Stimulated activated CD4-positive, alpha-beta T cell treated with anti-CD3 and anti-CD28 coated beads, Interleukin-4, amount 100 ng/mL, for 1 hour (primary cell): ENCODE measurements at places on chromosomes 5 and 9.

- DNase-seq = no peak
Observed at GRCh38 chr9:115599898-115600297, 481.9 kb upstream of the TNC start.

- no peak for DNase-seq
Observed at GRCh38 chr5:172417983-172418630, 36.2 kb downstream of the SH3PXD2B start.

GRCh38 chr5:23139338-23140171 is 286.4 kb upstream of the CDH12 start:
- no peak for DNase-seq

GRCh38 chr5:132417010-132417439 is 47.5 kb downstream of the SLC22A5 start:
- DNase-seq = no peak

GRCh38 chr5:86861512-86861911 is 243.8 kb downstream of the COX7C start:
- no peak for DNase-seq

DNA sequence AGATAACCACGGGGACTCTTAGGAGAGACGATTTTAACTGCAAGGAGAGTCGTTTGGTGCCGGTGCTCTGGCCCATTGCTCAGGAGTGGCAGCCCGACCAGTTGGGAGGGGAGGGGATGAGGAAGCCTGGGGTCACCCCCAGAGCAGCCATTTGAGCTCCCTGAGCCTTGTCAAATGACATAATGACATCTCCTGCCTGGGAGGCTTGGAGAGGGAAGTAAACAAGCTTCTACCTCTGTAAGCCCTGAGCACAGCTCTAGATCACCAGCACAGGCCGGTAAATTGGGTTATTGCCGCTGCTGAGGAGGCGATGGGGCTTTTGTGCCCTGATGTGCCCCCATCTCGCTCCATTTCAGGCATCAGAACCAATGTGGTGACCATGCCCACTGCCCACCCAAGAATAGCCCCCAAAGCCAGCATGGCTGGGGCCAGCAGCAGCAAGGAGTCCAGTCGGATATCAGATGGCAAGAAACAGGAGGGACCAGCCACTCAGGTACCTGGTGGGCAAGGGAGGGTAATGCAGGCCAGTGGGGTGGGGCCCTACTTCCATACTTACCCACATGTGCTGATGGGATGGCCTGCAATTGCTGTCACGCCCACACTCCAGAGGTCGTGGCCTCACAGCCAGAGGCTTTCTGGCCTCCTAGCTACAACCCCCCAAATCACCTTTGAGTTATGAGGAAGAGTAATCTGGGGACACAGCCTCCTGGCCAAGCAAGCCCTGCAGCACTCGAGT is 23.0 kb downstream of the CD74 start:
- no peak for DNase-seq

GRCh38 chr9:6984941-6985578 is 227.3 kb downstream of the KDM4C start:
- DNase-seq = no peak

DNA sequence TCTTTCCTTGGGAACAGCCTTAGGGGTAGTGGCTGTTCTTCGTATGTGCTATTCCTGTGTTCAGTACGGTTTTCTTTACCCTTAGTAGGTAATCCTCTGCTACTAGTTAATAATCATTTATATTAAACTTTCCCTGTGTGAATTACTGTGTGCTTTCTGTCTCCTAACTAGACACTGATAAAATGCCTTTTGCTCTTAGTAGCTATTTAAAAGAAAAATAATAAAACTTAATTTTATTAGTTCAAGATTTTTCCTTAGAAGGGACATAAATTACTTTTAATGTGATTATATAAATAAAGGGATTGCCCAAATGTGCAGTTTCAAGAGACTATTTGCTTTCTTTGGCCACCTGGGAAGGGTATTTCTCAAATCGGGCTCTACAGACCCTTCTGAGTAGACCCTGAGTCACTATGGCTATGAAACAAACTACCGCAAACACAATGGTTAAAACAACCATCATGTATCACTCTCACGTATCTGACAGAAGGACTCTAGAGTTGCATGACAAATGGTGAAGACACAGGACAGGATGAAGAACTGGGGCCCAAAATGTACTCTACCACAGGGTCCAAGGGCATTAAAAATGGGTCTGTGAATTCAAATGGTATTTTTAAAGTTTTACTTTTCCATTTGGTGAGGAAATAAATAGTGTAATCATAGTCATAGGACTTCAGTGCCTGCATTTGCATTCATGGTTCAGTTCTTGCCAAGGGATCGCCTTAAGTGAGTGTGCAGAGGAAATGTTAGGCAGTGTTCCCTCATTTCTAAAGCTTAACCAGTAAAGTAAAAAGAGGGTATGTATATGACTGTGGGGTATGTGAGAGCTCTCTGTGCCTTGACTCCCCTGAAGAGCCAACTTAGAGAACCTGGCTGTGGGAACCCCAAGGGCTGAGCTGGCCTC is 97.0 kb downstream of the TSSK1B start:
- DNase-seq = no peak

- peak; percentile 92 for DNase-seq
Observed at GRCh38 chr5:133025804-133026663, at the start of gene ZCCHC10. ZCCHC10 (minus strand) TSS chr5:133026549; CDS start chr5:133026537, 12 bp downstream.

DNA sequence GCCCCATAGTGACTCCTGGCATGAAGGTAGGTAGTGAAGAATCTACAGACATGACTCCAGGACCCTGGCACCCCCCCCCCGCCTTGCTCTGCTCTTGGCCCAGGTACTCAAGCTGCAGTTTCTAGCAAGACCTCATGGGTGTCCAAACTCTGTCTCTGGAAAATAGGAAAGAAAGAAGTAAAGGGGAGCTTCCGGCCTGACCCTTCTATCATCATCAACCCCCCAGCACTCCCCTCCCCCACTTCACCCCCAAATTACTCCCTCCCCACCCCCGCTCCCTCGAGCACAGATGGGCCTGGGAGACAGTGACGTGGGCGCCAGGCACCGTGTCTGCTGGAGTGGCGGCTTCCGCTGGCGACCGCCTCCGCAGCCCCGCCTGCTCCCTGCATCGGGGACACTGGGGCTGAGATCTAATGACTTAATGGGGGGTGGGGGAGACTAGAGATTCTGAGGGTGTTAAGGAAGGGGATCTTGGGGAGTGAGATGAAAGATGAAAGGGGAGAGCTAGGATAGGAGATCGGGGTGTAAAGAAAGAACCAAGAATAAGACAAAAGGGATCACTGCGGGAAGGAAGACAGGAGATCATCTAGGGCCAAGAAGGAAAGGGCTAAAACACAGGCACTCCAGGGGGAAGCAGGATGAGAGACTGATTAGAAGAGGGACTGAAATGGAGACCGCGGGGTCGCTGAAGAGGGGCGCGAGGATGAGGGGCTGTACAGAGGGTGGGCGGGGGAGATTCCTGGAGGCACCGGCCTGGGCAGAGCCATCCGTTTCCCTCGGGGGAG is 1.1 kb upstream of the DNAJB5 start:
- DNase-seq = peak; percentile 50

GRCh38 chr9:134323741-134324358 is 2.4 kb upstream of the RXRA start:
- no peak for DNase-seq

DNA sequence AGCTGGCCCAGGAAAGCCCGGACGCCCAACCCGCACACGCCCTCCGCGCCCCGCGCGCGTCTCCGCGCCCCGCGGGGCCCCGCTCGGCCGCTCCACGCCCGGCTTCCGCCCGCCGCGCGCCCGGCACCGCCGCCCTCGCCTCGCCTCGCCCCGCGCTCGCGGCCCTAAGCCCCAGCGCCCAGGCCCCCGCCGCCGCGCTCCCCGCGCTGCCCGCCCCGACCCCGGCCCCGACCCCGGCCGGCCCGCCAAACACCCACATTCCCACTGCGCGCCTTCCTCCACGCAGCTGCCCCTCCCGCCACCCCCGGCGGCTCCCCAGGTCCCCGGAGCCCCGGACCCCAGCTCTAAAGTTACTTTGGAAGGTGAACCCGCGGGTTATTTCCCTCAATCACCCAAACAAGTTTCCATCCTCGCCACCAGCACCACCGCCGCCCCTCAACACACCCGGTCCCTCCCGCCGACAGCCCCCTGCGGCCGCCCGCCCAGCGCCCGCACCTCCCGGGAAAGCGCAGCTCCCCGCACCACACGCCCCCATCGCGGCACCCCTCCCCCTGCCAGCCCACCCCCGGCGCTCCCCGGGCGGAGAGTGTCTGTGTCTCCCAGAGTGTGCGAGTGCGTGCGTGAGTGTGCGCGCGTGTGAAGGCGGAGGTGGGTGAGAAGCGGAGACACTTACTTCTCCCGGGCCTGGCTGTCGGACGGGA is 439 bp downstream of the SSBP2 start:
- peak; percentile 33 for DNase-seq

- DNase-seq = no peak
Observed at GRCh38 chr5:59579101-59579823, 314.3 kb downstream of the PDE4D start.

DNA sequence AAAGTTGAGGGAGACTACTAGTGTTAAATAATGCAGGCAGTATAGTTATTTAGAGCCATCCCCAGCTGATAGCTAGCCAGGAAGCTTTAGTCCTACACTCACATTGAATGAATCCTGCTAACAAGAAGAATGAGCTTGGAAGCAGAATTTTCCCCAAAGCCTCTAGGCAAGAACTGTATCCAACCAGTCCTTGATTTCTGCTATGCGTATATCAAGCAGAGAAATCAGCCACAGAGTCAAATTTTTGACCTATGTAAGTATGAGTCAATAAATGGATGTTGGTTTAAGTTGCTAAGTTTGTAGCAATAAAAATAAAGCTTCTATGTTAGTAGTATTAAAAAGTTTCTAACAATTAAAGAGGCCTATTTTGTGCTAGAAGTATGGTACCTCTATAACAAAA is 672.1 kb upstream of the CHD1 start:
- no peak for DNase-seq

DNA sequence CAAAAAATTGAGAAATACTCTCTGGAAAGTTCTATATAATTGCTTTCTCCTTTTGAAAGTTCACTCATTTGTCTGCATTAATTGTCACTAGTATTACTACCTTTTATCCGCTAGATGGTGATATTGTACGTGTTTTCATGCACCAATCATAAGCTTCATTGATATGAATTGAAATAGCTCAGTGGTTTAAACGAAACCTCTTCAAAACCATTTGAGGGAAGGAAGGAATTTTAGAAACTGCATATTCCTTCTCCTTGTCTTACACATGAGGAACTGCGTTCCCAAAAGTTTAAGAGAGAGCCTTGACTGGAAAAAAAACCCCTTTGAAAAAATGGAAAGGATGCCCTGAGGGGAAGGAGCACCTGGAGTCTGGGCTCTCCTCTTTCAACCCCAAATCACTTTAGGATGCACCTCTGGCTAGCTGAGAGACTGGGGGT is 98.6 kb downstream of the YTHDC2 start:
- no peak for DNase-seq

DNA sequence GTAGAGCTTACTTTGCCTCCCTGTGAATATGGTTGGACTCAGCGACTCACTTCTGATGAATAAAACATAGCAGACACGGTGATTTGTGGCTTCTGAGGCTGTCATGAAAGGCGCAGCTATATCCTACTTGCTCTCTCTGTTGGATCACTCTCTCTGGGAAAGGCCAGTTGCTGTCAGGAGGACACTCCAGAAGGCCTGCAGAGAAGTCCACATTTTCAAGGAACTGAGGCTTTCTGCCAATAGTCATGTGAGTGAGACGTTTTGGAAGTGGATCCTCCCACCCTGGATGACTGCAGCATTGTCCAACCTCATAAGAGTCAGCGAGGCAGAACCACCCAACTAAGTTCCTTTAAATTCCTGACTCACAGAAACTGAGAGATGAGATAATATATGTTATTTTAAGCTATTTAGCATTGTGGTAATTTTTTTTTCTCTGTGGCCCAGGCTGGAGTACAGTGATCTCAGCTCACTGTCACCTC is 156.0 kb upstream of the MAST4 start:
- peak; percentile 2 for DNase-seq

- DNase-seq = no peak
Observed at GRCh38 chr9:134787601-134788531, 92.7 kb upstream of the FCN2 start.

DNA sequence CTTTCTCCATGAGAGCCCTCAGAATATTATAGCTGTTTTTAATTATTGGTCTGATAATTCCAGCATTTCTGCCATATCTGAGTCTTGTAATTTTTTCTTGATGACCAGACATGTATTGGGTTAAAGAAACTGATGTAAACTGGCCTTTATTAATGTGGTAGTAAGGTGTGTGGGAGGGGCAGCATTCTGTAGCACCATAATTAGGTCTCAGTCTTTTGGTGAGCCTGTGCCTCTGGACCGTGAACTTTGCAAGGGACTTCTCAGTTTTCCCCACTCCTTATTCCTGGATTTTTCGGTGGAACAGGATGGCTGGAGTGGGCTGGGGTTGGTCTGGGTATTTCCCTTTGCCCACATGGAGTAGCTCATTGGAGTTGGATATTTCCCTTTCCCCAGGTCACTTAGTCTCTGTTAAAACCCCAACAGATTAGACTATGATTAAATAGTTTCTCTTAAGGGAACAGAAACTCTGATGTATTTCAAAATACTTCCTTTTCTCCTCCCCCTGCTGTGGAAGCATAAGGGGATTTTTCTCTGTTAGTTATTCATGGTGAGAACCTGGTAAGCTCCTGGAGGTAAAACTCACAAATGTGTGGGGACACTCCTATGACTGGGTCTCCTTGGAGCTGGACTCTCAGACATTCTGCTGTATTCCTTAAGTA is 52.4 kb downstream of the FSD1L start:
- no peak for DNase-seq

DNA sequence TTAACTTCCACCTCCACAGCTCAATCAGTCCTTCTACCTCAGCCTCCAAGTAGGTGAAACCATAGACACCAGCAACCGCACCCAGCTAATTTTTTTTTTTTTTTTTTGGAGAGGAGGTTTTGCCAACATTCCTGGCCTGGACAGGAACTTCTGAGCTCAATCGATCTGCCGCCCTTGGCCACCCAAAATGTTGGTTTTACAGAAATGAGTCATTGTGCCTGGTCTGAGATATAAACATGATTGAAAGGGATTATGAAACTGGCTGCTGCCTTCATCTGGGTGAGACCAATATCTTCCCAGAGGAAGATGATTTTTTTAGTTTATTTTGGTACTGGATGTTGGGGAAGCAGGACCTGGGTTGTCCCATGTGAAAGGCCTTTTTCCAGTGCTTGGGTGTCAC is 9.2 kb downstream of the TAF11L12 start:
- no peak for DNase-seq

GRCh38 chr5:133404724-133405123 is 207.6 kb downstream of the FSTL4 start:
- DNase-seq = no peak

GRCh38 chr5:79753092-79753491 is 63.5 kb downstream of the CMYA5 start:
- no peak for DNase-seq

GRCh38 chr5:93894601-93895354 is 153.4 kb upstream of the POU5F2 start:
- DNase-seq = no peak

- no peak for DNase-seq
Observed at GRCh38 chr5:21391506-21391905, 1403.5 kb upstream of the CDH18 start.

- DNase-seq = no peak
Observed at GRCh38 chr5:111691914-111692313, 65.1 kb downstream of the NREP start.

DNA sequence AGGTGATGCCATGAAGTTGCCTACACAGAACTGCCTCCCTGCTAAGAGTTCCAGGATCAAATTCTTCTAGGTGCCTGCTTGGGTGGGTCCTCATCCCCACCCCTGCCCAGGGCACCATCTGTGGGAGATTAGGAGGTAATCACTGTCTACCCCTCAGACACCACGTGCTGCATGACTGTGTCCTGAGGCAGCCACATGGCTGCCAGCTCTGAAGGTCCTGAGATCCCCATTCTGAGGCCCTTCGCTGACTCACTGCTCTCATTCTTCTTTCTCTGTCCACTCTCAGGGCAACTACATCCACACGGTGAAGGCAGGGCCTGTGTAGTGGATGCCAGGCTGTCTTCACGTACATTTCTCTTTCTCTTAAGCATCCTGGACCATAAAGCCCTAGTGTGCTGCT is 222.9 kb upstream of the ANKRD55 start:
- no peak for DNase-seq
